ENCODE measurements at places on chromosomes 2 and 18. TPM values are rescaled to one million over a fixed set of nuclear protein-coding genes. Genes with fewer than 3 reads are reported as not detected.

NEU2 gene
- not detected for polyA plus RNA-seq

DNA sequence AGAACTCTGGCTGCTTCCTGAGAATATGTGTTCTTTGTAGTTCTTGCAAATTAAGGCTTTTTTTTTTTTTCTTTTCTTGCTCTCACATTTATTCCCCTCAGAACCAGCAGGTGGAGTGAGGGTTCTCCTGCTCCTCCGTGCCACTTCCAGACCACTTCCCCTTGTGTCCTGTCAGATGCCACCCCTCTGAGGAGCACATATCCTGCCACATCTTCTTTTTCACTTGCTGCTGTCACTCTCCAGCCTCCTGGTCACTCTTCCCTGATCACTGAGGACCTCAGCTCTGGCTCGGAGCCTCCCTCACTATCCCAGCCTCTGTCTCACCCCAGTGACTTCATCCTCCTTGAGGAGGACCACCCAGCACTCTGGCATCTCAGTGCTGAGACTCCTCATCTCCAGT lies 100.5 kb downstream of the TACR1 start:
- DNase-seq = no peak

NT5C1B gene
- polyA plus RNA-seq = 0.21 TPM

DNA sequence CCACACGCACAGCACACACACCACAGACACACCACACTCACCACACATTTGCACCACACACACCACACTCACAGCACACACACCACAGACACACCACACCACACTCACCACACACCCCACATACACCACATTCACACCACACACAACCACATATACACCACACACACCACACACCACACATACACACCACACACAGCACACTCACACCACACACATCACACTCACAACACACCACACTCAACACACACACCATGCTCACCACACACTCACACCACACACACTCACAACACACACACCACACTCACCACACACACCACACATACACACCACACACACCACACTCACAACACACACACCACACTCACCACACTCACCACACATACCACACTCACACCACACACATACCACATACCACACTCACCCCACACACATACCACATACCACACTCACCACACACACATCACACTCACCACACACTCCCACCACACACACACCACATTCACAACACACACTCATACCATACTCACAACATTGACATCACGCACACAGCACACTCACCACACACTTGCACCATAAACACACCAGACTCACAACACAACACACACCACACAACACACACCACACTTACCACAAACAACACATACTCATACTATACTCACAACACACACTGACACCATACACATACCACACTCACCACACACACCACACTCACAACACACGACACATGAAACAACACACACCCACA lies 60.0 kb downstream of the SDC1 start:
- no peak for DNase-seq

GRCh38 chr2:63851691-63852311 lies 10.1 kb downstream of the UGP2 start:
- DNase-seq = no peak

- no peak for DNase-seq
Observed at GRCh38 chr2:26099933-26100332, 66.0 kb downstream of the RAB10 start.

GAREM2 gene
- 1.4 TPM for polyA plus RNA-seq

- DNase-seq = no peak
Observed at GRCh38 chr2:145573608-145574007, 1053.7 kb upstream of the ZEB2 start.

DNA sequence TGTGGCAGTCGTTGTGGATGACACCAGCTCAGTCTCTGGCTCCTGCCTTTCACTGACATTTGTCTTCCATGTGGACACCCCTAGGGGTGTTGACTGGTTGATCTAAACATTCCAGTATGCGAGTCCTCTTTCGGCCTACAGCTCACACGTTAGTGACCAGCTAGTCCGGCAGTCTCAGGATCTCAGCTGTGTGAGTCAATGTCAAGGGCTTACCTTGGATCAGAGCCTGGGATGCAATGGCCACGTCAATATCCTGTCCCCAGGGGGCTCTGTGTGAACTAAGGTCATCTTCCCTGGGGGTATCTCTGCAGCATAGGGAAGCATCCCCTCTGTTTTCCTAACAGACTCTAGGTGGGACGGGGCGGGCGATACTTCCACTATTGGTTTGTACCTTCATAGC lies 35.1 kb upstream of the YWHAQ start:
- DNase-seq = no peak

DNA sequence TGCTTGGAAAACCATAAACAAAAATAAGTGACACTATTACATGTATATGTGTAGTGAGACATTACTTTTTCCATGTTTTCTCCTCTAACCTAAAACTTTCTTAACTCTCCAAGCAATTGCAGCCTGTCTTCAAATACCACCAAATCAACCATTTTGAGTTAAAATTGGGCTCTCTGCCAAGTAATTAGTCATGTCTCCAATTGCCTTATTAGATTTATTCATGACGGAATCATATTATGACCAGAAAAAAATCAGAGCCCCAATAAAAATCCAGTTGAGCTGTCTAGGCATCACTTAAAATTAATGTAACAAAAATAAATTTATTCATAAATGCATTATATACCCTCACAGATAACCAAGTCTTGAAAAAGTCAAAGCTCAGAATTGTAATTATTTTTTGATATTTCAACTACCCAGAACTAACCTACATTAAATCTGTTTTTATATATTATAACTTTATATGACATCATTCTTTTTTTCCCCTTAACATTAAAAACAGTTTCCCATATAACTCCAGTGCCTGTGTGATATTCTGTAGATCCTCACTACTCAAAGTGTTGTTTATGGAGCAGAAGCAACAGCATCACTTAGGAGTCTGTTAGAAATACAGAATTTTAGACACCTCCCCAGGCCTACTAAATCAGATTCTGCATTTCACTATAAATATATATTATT lies 157.0 kb downstream of the ERBB4 start:
- no peak for DNase-seq

KCNS3 gene
- polyA plus RNA-seq = not detected

- DNase-seq = no peak
Observed at GRCh38 chr2:29528891-29529520, 392.4 kb downstream of the ALK start.

DNA sequence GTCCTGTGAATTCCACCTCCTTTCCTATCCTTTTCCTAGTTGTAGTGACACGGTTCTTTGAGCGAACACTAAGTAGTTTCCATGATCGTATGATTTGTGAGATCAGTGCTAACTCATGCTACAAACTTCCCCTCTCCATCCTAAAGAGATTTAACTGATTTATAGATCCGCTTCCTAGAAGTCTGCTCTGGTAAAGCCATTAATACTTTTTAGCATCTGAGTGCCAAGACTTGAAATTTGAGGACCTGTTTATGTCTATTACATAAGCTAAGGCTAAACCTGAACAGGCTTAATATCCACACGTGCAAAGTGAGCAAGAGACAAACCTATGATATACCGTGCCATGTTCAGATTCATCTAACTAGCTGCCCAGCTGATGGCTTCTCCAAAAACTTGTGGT lies 14.9 kb downstream of the PROKR1 start:
- DNase-seq = no peak

DNA sequence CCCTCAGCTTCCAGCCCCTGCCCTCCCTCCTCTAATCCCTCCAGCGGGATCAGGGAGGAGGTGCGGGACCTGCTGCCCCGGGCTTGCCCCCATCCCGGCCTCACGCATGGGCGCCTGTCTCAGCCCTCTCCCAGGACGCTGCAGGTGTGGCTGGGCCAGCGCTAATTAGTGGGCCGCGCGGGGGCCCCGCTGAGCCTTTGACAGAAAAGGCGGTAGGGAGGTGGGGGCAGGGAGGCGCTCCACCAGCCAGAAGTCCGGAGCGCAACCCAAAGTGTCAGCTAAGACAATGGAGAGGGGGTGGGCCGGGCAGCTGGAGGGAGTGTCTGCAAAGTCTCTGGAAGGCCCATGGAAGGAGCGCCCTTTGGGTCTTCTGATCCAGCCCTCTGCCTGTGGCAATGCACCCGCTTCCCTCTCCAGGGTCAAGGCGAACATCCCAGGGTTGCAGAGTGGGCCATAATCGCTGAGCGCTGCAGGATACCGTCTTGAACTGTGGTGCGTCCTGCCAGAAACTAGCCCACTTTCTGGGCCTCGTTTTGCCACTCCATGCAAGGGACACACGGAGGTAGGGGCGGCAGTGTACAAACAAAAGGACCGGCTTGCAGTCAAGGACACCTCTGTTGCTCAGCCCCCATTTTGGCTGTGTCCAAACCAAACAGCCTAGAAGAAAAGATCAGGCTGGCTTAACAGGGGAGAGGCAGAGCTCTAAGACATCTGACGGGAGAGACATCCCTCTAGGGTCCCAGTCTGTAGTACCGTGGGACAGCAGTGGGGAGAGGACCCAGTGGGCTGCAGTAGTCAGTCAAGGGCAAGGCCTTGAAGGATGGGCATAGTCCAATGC lies 3.5 kb downstream of the ATP6V1B1 start:
- no peak for DNase-seq

LYG2 gene
- polyA plus RNA-seq = not detected

DNA sequence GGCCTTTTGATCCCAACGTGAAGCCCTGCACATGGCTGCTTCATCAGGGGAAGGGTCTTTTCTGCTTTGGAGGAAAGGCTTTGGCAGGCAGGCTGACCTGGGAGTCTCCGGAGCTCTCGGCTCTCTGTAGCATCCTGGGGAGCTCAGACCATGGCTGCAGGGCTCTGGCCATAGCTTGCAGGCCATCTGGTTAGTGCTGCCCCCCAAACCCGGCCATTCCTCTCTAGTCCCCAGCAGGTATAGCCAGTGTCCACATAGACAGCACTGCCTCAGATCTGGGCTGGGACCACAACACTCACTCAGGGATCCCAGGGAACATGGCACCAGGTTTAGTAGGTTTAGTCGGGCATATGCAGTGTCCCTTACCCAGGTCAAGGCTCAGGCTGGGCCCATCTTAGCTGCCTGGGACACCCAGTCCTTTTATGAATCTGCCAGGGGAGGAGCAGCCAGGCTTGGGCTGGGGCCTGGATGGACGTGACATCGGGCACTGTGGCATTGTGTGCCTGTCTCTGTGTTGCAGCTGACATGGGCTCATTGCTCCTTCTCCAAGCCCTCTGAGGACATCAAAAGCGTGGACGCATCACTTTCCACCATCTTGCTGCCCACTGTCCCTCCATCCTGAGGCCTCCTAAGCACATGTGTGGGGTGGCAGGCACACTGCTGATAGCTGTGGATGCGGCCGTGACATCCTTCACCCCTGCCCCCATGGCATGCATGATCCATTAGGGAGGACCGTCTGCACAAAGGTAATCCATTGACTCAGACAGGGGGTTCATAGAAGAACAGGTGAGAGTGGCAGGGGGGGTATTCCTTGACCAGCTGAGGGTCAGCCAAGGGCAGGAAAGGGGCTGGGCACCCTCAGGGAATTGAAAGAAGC lies 19.2 kb upstream of the GPR35 start:
- DNase-seq = no peak

DNA sequence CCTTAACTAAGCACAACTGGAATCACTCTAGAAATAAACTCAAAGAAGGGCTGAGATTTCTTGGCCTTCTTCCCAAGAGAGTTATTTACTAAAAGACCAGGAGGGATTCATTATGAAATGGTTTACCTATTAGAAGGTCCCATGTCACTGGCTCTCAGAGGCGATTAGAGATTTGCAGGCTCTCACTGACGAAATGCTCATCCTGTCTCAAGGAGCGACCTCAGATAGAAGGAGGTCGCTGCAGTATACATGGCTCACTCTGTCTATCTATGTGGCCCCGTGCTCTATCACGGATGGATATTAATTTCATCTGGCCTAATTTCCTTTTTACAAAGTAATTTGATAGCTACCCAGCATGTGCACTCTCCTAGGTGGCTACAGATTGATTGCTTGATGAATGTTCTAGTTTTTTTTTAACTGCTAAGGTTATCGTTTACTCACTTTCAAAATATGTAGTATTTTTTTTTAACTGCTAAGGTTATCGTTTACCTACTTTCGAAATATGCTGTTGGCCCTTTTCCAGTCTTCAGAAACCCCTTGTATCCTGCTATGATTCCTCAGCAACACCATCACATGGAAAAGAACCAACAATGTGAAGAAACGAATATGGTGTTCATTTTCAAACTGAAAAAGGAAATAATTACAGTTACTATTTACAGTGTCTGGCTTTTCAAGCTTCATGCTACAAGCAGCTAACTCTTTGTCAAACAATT lies 9.1 kb downstream of the SMIM21 start:
- DNase-seq = no peak

DNA sequence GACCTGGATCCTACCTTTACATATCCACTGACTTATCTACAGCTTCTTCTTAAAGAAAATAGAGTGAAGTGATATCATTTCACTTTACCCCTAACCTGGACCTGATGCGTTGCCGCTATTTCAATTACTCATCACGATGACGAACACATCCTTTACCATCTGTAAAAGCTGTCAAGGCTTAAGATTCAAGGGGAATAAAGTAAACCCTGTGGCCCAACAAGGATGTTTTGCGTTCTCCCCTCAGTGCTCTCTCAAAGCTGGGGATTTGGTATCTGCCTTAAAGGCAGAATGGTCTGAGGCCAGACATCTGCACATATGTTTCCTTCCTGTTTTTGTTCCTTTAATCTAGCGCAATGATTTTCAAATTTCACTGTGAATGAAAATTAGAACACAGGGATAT lies 100.1 kb upstream of the KLF7 start:
- DNase-seq = no peak

DNA sequence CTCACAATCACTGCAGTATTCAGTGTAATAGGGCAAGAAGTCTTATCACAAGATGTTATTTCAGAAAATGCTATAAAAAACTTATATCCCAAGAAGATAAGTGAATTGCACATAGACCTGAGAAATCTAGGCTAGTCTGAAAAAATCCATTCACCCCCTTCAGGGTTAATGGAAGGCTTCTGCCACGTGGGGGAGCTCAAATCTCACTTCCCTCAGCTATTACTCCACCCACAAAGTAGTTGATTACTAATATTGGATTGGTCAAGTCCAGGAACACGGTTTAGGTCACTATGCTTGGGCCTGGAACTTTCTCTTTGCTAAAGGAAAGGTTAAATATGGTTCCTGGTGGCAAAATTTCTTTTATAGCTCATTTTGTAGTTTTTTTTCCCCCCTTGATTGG lies 51.2 kb upstream of the ADAM23 start:
- DNase-seq = no peak

DNA sequence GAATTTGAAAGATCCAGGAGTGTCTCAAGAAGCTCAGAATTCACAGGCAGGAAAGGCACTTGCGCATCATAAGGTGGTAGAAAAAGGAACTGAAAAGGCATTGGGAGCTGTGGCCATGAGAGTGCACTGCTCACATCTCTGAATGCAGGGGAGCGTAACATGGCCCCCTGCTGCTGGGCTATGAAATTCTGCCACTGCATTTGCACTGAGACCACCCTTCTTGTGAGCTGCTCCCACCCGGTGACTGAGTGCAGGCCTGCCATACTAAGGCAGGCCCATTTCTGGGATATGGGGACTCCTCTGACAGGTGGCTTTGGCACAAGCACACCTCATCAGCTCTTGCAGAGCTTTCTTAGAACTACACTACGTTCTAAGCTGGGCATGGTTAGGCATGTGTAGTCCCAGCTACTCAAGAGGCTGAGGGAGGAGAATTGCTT lies 25.3 kb upstream of the STARD7 start:
- no peak for DNase-seq

SLC4A3 gene
- polyA plus RNA-seq = 0.52 TPM

HOXD12 gene
- polyA plus RNA-seq = not detected

- DNase-seq = no peak
Observed at GRCh38 chr2:67585400-67585799, 188.3 kb downstream of the ETAA1 start.

- no peak for DNase-seq
Observed at GRCh38 chr2:187168720-187169713, 279.0 kb downstream of the CALCRL start.

DAPL1 gene
- polyA plus RNA-seq = not detected
